ENCODE measurements at places on chromosomes 2 and 18.

GRCh38 chr2:134253117-134253704, 661 bp upstream of the MGAT5 start:
- no peak for DNase-seq

DNA sequence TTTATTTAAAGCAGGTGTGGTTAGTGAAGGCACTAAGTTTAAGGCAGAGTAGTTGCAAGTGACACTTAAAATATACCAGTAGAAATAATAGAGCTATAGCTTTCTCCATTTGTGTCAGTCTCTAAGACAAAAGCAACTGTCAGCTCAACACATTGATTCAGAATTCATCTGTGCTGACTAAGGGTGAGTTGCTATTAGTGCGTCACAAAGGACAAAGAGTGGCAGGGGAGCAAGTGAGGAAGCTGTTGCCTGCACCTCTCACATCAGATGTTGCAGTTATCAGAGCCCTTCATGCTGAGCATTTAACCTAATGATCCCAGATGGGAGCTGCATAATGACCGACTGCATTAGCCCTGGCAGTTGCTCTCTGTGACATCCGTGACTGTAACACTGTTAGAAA, 138.6 kb downstream of the DTNA start:
- no peak for DNase-seq

GRCh38 chr2:168848225-168848624, 42.0 kb downstream of the SPC25 start:
- no peak for DNase-seq

- no peak for DNase-seq
Observed at GRCh38 chr18:25881149-25881548, 209.3 kb downstream of the SS18 start.

DNA sequence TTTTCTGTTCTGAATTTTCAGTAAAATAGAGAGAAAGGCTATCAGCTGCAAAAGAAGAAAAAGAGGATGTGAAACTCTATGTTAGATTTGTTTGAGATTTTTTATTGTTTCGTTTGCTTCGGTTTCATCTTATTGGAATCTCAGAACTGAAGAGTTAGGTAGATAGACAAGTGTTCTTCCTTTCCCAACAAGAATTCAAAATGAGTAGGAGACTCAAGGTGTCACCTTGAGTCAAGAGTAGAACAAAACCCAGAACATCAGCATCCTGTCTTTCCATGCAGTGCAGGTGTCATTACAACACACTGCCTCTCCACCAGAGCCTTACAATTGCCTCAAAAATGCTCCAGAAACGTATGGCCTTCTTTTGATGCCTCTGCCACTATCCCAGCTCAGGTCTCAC, 21.1 kb downstream of the NBAS start:
- no peak for DNase-seq

- DNase-seq, result no peak
Observed at GRCh38 chr2:85237849-85238565, 89.8 kb downstream of the TGOLN2 start.

DNA sequence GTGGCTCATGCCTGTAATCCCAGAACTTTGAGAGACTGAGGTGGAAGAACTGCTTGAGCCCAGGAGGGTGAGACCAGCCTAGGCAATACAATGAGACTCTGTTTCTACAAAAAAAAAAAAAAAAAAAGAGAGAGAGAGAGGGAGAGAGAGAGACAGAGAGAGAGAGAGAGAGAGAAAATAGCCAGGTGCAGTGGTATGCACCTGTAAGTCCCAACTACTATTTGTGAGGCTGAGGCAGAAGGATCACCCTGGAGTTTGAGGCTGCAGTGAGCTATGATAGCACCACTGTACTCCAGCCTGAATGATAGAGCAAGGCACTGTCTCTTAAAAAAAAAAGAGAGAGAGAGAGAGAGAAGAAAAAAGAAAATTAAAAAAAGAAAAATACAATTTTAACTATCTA, 245.7 kb downstream of the CCDC178 start:
- DNase-seq, result no peak

GRCh38 chr2:141027221-141027620, 1103.6 kb downstream of the LRP1B start:
- DNase-seq, result no peak

DNA sequence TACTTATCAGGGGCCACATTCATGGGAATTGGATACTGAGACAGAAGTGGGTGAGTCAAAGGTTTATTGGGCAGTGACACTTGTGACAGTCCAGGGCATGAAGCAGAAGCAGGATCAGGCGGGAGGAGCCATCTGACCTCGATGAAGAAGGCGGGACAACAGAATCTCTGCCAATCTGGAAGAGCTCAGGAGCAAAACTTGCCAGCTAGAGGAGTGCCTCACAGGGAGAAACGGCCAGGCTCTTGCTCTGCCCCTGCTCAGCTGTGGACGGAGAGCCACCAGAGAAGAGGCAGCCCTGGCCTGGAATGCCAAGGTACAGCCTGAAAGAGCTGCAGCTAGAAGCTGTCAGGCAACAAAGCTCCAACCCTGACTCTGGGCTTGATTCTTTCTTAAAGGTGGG, 16.9 kb downstream of the DAW1 start:
- no peak for DNase-seq

- DNase-seq, result no peak
Observed at GRCh38 chr2:123144082-123144481, 881.0 kb upstream of the CNTNAP5 start.
